ENCODE measurements at places on chromosomes 16 and 17.

DNA sequence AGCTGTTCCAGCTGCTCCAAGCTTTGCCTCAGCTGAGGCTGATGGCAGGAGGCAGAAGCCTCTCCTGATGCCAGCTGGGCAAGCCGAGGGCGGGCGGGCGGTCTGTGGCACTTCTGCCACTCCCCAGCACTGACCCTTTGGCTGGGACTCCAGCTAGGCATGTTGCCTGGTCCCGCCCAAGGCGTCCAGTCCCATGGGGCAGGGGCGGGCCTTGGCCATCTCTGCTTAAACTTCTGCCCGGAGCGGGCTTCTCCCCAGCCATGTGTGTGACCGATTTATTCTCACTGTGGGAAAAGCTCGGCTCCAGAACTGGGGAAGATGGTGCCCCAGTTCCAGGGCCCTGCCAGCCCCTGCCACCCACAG is 349.1 kb downstream of the SEC14L1 start:
- peaks cover 4% of the 10 kb centered on the region for H3K4me1 ChIP-seq
- peaks cover 41% of the 10 kb centered on the region for H3K36me3 ChIP-seq
- H3K27me3 ChIP-seq, result no peaks in the 10 kb centered on the region
- peak; percentile 33 for DNase-seq
- H3K4me3 ChIP-seq, result no peak overlapping the region

- no peak for DNase-seq
- H3K4me3 ChIP-seq, result no peak overlapping the region
- H3K36me3 ChIP-seq, result peaks cover 11% of the 10 kb centered on the region
- peaks cover 32% of the 10 kb centered on the region for H3K4me1 ChIP-seq
- no peak overlapping the region for H3K27ac ChIP-seq
- no peaks in the 10 kb centered on the region for H3K27me3 ChIP-seq
Observed at GRCh38 chr17:2070241-2071023, 15.5 kb downstream of the HIC1 start.

GRCh38 chr17:21339011-21339410 is 37.1 kb upstream of the KCNJ12 start:
- DNase-seq, result no peak
- no peak overlapping the region for H3K4me3 ChIP-seq
- H3K4me1 ChIP-seq, result peaks cover 15% of the 10 kb centered on the region
- H3K27ac ChIP-seq, result no peak overlapping the region
- H3K27me3 ChIP-seq, result no peaks in the 10 kb centered on the region

DNA sequence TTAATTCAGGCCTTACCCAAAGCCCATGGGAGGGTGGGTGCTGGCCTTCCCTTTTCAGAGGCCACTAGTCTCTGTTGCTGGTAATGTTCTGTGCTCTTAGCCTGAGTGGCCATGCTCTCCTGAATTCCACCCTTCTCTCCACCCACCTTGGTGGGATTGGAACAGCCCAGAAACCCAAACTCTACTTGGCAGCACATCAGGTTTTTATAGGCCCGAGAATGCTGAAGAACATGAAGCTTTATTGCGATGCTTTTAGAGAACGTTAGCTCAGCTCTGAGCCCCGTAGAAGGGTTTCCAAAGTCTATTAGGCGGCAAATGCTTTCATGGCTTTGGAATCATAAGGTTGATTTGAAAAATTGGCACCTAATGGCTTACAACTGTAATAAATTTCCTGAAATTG is 209.3 kb downstream of the MSI2 start:
- peak overlapping the region; percentile 38 for H3K27ac ChIP-seq
- peaks cover 22% of the 10 kb centered on the region for H3K4me1 ChIP-seq
- no peaks in the 10 kb centered on the region for H3K36me3 ChIP-seq

GRCh38 chr17:36463916-36464764 is 22.3 kb upstream of the ZNHIT3 start:
- no peaks in the 10 kb centered on the region for H3K27me3 ChIP-seq
- H3K4me3 ChIP-seq, result no peak overlapping the region
- no peaks in the 10 kb centered on the region for H3K36me3 ChIP-seq
- no peak overlapping the region for H3K27ac ChIP-seq
- DNase-seq, result no peak
- H3K4me1 ChIP-seq, result no peaks in the 10 kb centered on the region

DNA sequence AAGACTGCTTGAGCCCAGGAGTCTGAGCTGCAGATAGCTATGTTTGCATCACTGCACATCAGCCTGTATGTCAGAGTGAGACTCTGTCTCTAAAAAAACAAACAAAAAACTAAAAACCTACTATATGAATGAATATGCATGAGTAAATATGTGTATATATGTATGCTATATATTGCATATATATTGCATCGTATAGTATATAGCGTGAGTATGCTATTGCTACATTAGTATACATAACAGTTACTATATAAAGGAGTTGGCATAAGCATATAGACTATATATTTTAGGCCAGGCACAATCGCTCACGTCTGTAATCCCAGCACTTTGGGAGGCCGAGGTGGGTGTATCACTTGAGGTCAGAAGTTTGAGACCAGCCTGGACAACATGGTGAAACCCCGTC is 16.1 kb downstream of the DDX42 start:
- no peak for DNase-seq
- no peaks in the 10 kb centered on the region for H3K27me3 ChIP-seq
- H3K27ac ChIP-seq, result no peak overlapping the region
- no peaks in the 10 kb centered on the region for H3K4me1 ChIP-seq

Measured in thoracic aorta (tissue), 2 donors.